ENCODE measurements at places on chromosomes 11 and 22.

DNA sequence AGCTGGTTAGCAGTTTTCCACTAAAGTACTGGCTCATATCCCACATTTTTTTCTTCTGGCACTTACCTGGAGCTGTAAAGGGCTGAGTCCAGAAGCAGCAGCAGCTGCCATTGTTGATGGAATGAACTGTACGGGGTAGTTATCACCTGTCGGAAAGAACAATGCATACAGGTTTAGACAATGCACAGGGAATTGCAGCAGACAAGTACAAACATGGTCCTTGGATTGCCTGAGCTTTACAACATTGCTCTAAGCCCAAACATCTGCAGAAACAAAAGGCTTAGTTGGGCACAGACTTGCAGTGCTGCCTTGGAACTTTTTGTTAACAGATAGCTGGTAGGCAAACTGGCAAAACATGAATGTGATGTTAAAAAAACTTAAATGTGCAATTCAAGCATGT, 258.8 kb downstream of the SOX6 start:
- no peak for DNase-seq

- DNase-seq, result no peak
These were observed 22.7 kb downstream of the KCNQ1OT1 start for GRCh38 chr11:2677127-2677526.

DNA sequence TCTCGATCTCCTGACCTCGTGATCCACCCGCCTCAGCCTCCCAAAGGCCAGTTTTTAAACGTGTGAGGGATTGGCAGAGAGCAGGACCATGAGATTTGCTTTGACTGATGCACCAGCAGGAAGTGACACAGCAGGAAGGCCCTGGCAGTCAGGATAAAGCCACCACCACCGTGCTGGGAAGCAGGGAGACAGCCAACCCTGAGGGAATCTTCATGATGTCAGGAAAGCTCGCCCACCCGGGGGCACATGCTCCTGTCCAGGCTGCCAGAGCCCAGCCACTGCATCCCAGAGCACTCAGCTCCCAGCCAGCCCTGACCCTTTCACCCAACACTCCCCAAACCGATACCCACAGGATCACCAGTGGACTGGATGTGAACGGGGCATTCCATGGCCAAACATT, 6.1 kb downstream of the TUBGCP6 start:
- no peak for DNase-seq

DNA sequence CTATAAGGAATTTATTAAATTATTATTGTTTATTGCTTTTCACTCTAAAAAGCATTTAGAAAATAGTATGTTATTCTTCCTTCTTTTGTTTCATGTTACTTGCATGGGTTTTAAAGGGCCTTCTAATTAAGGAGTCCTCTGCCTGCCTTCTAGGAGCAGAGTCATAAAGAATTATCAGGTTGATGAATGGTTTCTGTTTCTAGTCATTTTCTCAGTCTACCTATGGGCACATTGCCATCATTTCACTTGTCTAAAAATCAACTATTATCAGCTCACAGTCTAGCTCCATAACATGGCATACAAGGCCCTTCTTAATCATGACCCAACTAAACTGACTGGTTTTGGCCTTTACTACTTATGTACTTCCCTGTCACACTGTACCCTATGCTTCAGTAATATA, 16.2 kb downstream of the DYNC2H1 start:
- DNase-seq, result no peak

- DNase-seq, result no peak
These were observed 35.9 kb upstream of the POU2AF1 start for GRCh38 chr11:111414936-111415335.

- no peak for DNase-seq
These were observed 5.4 kb downstream of the LARGE2 start for GRCh38 chr11:45927684-45928413.

DNA sequence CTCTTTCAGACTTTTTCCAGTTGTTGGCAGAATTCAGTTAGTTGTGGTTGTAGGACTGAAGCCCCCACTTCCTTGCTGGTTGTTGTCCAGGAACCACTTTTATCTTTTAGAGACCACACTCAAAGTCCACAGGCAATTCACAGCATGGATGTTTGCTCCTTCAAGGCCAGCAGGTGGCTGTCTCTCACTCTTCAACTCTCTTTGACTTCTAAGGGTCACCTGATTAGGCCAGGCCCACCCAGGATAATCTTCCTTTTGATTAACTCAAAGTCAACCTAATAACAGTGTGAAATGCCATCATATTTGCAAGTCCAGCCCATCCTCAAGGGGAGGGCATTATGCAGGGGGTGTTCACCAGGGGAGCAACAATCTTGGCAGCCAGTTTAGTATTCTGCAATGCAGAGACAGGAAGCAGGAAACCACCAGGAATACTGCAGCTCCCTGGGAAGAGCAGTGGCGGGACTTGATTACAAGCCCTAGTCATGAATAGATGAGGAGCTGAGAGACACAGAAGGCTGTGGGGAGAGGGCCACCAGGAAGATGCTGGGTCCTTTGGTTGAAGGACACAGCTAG, 52.4 kb downstream of the LRRC74B start:
- no peak for DNase-seq

- DNase-seq, result no peak
These were observed 28.3 kb upstream of the WNT11 start for GRCh38 chr11:76234416-76235232.

DNA sequence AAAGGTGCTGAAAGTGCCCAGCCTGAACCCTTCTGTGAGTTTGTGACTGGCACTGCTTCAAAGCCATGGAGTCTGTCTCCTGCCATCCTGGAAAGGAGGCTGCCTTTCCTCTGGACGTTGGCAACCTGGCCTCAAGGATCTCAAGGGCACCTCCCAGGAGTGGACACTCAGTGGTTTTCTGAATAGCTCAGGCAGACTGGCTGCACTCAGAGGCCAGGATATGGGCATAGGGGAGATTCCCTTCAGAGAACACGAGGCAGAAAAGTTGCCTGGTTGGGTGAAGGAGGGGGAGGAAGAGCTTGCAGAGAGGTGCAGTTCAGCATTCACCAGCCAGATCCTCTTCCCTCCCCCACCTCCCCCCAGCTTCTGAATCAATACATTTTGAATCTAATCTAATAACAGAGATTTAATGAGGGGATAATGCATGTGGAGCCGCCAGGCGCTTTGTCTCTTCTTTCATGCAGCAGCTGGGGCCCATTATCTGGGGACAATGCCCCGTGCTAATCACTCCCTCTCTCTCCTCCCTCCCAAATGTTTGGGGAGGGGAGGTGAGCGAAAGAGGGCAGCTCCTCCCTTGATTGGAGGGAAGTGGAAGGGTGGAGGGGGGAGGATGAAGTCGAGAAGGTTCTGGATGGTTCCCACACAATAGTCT, 17.7 kb downstream of the HTR3A start:
- no peak for DNase-seq

GRCh38 chr11:76772100-76772782, 10.9 kb upstream of the TSKU start:
- no peak for DNase-seq

GRCh38 chr11:100681064-100681502, 6.0 kb upstream of the ARHGAP42 start:
- no peak for DNase-seq

- DNase-seq, result peak; percentile 52
These were observed 141.6 kb downstream of the TRPC6 start for GRCh38 chr11:101442171-101442570.

DNA sequence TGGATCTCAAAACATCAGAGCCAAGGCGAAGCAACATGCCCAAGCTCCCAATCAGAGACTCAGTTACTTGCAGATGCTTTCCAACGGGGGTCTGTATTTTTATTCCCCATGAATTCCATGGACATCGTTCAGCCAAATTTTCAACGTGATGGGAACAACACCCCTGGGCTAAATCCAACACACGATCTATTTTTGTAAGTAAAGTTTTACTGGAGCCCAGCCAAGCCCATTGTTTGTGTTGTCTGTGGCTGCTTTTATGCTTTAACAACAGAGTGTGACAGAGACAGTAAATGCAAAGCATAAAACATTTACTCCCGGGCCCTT, 33.7 kb downstream of the SLC5A1 start:
- DNase-seq, result no peak

DNA sequence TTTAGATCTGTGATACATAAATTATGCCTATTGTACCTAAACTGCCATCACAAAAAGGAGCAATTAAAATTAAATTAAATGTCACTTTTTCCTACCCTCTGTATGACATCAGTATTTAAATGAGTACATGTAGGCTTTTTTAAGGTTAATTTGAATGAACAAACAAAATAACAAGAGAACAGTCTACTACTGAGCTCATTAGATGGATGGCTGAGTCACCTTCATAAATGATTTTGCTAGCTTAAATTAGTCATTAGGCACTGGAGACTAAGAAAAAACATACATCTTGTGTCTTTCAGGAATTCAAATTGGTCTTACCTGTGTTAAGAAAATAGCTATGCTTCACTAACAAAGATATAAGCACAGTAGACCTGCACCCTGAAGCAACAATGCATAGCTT, 153.6 kb downstream of the RCN1 start:
- DNase-seq, result no peak

DNA sequence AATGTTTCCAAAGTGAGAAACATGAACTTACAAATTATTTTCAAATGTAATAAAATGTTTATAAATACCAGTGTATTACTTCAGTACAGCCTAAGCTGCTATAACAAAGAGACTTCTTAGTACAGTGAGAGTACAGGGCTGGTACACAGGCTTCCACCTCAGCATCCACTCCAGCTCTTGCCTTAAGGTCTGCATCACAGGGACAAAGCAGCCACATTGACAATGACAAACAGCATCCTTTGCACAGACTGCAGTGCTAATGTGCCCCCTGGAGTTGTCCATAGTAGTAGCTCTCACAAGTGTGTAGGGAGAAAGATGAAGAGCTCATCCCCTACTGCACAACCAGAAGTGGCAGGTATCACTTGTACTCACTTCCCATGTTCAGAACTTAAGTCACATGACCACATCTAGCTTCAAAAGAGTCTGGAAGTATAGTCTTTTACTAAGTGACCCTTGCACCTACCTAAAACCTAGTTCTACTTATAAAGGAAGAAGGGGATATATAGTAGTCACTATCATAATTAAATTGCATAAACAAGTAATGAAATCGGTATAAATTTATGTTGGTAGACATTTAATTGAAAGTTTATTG, 10.7 kb upstream of the LIPT2 start:
- no peak for DNase-seq

- no peak for DNase-seq
These were observed 568 bp upstream of the BIK start for GRCh38 chr22:43109921-43110443.

GRCh38 chr11:93784935-93785360, 866 bp downstream of the MED17 start:
- no peak for DNase-seq

GRCh38 chr11:73172992-73173656, 31.0 kb upstream of the FCHSD2 start:
- DNase-seq, result no peak

DNA sequence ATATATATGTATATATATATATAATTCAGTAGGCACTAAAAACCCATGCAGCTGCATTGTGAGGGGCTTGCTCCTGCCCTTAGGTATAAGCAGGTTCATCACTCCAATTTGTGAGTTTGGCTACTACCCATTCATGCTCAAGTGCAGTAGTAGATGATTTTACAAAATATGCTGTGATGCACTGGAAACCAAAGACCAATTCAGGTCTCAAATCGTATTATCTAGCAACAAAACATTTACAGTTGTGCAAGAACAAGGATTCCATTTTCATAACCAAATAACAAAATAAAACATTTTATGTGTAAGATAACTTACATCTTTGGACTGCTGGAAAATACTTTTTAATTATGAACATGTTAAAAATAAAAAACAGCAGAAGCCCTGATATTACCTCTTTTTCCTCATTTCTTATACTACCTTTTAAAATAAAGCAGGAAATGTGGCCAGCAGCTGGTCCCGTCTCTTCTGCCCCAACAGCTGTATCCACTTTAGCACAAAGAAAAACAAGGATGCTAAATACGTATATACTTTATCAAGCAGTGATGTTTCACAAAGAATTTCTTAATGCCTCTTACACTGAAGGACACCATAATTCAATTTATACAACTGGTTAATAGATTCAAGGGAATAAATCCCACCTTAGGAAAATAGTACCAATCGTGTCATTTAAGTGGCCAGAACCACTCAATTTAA, 2.8 kb downstream of the CREBZF start:
- no peak for DNase-seq

GRCh38 chr22:36317658-36318271, 64.8 kb downstream of the APOL1 start:
- DNase-seq, result no peak

GRCh38 chr11:68838572-68838964, 3.1 kb downstream of the CPT1A start:
- no peak for DNase-seq

- no peak for DNase-seq
These were observed 60.6 kb upstream of the RDX start for GRCh38 chr11:110356762-110357671.

DNA sequence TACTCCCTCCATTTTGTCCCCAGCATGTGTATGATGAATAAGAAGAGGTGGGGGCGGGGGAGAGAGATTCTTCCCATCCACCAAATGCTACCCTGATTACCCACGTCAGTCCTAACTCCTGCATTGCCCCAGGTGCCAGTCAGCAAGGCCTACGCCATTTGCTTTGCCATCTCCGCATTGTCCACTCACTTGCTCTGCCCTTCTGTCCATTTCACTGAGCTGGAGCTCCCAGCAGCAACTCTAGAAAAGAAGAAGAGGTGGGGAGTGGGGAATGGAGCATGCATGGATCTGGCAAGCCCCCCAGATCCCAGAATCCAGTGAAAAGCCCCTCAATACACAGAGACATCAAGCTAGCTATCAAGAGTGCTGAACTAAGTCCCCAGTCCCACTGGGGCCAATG, 19.0 kb downstream of the WT1 start:
- DNase-seq, result no peak

Measured in AG04449 (cell line).